ENCODE measurements at places on chromosomes 4 and X.

DNA sequence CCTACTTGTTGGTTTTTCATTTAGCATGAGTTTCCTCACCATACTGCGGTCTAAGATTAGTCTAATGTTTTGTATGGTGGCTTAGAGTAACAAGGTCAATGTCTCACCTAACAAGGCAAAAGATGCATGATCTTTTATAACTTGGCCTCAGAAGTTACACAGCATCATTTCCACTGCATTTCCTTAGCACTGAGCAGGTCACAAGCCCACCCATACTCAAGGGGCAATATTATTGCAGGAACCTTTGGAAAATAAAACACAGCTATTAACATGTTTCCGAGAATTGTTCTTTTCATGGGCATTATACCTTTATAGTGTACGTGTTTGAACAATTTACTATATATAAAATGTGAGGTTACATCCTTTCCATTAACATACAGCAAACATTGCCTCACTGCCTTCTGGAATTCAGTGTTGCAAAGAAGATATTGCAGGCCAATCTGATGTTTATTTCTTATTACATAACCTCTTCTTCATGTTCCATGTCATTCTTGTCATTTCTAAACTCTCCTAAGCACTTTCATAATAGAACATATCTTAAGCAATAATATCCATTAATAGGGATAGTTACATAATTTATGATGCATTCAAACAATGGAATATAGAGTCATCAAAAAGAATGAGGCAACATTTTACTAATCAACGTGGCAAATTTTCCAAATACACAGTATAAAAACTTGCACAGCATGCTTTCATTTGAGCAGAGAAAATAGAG lies 153.8 kb downstream of the AREG start:
- DNase-seq = no peak

GRCh38 chrX:39984191-39984956 lies 113.4 kb downstream of the BCOR start:
- no peak for DNase-seq

- no peak for DNase-seq
These were observed 105.8 kb upstream of the EGFL6 start for GRCh38 chrX:13463608-13464007.

DNA sequence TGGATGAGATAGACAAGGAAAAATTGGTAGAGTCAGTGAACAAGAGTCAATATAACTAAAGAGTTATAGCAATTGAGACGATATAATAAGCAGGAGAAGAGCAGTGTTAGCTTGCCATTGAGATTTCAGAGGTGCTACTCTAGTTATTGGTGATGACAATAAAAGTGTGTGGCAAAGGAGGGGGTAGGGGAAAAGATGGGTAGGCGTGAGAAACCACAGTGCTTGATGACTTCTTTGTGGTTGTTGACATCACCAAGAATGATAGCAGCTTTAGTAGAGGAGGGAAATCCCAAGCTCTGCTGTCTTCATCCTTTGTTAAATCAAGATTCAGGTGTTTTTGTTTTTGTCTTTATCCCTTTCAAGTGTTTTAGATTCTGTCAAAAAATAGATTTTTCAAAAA lies 179.9 kb upstream of the PPP3CA start:
- peak; percentile 8 for DNase-seq

GRCh38 chr4:185437809-185438208 lies 12.0 kb upstream of the UFSP2 start:
- DNase-seq = no peak

DNA sequence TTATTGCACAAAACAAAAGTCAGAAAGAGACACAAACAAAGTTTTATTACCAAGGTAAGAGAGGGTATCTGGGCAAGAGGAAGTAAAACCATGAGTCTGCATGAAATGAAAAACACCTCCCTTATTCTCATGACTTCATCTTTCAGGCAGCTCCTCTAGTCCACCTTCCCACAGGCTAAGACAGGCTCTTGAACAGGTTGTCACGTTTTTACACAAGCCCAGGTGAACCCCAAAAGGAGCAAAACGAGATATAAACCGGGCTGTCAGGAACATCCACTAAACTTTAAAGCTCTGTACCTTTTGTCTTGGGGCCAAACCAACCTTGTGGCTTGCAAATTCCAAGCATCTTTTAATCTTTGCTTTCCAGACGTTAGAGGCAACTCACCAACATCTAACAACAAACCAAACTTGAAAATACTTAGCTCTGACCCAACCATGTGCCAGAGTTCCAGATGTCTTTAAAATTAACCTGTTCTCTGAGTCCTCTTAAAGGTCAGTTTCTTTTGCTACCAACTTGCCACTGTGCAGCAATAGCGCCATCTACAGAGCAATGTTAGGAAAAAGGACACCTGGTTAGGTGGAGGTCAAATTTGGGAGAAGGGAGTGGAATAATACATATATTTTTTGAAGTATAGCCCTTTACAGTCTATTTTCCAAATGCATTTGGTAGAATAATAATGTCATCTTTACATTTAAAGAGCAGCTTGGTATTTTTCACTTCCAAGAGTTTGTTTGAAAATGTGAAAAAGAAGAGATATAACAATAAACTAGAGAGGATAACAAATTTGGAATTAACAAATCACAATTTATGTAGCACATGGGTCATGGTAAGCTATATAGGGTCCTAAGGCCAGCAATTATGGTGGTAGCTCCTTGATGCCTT lies 73.1 kb downstream of the QRFPR start:
- DNase-seq = no peak

DNA sequence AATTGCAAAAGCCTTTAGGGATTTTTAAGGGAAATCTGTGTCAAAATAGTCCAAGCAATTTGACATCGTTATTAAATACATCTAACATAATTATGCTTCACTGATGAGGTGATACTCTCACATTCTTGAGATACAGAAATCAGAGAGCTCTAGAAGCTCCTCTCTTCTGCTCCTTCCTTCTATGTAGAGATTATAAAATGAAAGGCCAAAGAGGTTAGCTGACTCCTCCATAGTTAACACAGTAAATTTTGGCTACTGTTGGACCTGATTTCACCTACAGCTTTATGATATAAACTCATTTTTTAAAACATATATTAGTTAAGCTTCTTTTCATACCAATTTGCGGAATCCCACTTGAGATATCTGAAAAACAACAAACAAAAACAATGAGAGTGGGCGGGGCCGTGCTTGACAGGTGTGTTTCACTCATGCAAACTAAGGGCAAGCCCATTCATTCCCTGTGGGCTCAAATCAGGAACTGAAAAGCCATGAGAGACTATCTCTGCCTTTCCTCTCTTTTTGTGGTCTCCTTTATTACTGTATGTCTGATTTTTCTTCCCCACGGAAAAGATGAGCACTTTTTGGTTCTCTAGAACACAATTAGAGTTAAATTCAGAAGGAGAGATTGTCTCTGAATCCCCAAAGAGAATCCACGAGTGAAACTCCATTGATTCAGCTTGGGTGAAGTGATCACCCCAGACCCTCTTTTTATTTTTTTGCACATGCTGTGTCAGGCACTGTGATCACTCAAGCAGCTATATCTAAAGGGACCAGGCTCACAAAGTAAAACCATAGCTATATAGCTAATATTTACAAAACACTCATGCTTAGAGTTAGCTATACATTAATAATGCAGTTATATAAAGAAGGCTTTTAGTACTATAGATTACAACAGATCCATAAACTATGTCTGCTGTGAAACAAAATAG lies 566.3 kb downstream of the IL15 start:
- no peak for DNase-seq

GRCh38 chr4:29770627-29771026 lies 949.5 kb upstream of the PCDH7 start:
- no peak for DNase-seq

DNA sequence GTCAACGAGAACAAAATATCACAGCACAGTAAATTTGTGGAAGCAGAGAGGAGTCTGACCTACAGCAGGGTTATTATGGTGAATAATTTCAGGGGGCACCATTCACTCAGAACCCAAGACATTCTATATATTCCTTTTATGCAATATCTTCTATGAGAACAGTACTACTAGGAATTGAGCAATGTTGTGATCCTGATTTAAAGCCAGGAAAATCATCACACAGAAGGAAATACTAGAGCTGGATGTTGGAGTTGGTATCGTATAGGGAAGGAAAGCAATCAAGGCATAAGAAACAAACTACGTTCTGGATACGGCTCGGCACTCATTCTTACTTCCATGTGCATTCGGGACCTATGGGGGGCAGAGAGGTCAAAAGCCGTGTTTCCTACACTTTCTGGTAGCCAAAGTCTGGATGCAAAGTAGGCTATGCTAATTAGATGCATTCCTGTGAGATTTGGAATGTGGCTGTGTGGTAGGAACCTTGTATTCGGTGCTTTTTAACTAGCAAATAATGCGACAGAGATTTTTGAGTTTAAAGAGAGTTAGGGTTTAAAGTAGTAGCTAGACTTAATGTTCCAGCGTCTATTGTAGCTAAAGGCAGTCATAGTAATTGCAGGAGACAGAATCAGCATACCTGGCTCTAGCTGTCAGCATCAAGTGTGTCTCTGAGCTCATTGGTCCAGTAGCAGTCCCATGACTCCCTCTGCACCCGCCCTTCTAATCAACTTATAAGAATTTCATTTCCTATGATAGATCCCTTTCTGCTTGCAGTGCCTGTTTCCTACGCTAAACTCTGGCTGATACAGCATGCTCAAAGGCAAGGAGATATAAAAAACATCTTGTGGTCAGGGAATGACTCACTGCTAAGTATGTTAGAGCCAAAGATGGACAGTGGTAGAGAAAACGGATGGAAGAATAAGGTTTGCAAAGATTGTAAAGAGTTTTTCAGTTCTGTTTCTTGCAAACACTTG lies 43.3 kb upstream of the PDGFC start:
- no peak for DNase-seq

DNA sequence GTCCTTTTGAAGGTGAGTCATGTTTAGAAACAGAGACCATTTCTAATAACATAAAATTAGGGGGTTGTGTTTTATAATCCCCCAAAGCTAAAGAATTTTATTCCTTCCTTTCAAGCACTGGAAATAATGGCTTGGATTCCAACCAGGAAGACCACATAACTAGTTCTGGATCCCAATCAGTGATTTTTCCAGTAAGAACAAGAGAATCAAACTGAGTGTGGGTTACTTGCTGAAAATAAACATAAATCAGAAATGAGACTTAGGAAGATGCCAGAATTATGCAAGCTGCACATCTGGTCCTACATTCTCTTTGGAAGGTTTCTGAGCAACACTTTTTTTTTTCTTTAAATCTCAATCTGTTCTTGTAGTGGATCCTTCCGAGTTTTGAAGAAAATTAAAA lies 76.3 kb downstream of the SOWAHB start:
- DNase-seq = no peak

DNA sequence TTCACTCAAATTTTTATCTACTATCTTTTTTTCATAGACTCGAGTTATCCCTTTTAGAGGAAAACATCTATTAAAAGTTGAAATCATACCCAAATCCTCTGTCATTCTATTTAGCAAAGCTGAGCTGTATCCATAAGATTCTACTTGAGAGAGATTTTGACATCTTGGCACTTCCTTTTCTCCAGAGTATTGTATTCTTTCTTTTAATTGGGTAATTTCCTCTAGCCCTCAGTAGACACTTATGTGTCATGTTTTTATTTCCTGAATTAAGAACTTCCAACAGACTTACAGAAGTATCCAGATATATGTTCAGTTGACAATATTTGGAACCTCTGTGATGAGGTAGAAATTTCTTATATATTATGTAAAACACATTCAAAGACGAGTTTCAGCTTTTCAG lies 201.6 kb upstream of the NR3C2 start:
- DNase-seq = no peak

GRCh38 chr4:167930166-167930565 lies 162.2 kb upstream of the ANXA10 start:
- DNase-seq = no peak

DNA sequence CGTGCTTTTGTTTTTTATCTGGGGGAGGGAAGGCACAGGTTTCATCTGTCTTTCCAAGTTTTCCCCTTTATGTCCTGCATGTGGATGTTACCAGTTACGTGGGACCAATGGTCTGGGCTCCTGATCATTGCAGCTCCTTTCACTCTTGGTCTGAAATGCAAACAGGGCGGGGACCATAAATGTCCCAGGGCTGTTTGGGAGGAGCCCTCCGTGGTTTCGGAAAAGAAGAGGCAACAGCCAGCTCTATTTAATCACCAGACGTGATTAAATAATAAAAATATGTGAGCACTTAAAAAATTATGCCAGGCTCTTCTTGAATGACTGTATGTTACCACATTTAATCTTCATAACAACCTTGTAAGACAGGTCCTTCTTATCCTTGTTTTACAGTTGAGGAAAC lies 30.8 kb upstream of the C1GALT1C1 start:
- no peak for DNase-seq

- no peak for DNase-seq
These were observed 5.8 kb upstream of the VEGFC start for GRCh38 chr4:176798540-176798939.

DNA sequence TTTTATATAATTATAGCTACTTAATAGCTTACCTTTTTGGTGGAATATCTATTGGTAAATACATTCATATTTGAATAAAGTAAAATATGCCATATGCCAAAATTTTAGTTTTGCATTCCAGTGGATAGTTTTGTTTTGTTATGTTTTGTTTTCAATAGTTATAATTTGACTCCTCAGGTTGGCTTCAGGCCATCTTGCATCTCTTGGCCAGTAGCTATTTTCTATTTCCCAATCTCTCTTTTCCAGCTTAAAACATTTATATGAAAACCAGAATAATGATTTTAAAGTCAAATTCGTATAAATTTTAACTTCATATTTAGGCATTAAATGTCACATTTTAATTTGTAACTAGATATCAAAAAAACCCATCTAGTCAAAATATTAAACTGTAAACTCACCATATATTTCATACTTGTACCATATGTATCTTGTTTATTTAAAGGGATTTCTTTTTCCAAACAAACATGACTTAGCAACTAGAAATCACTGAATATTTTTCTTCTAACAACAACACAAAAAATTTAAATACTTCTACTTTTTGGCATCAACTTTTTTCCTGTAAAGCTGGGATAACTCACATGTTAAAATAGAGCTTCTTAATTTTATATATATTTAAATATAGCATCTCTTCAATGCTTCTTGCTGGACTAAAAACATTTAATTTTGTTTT lies 1209.6 kb downstream of the PCDH7 start:
- no peak for DNase-seq

DNA sequence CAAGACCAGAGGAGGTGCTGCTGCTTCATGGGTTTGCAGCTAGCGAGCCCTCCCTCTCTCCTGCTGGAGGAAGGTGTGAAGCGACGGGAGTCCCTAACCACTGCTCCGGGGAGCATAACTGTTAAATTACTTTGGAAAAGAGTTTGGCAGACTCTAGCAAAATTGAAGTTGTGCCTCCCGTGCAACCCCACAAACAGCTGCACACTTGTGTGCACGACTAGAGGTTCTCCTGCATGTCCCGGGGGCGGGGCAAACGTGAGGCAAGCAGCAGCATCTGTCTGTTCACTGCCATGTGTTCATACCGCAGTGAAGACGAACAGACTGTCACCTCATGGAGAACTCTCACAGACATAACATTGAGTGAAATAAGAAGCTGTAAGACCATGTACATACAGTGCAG lies 34.5 kb downstream of the TNIP2 start:
- no peak for DNase-seq

DNA sequence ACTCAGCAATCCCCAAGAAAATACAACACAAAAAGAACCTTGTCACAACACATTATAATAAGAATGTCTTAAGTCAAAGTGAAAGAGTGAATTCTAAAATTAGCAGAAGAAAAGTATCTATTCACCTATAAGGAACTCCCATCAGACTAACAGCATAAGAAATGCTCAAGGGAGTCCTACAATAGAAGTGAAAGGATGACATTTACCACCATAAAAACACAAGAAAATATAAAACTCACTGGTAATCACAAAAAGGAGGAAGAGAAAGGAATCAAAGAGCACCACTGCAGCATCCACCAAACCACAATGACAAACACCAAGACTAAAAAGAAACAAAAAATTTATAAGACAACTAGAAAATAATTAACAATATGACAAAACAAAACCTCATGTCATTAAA lies 257.0 kb upstream of the AGTR2 start:
- no peak for DNase-seq

All from GM12891 (cell line).